Activated CD4-positive, alpha-beta T cell treated with anti-CD3 and anti-CD28 coated beads for 36 hours (primary cell): ENCODE measurements at places on chromosomes 3 and 15.

GRCh38 chr3:128879991-128880390 is 571 bp downstream of the ACAD9 start:
- peak; percentile 14 for DNase-seq

DNA sequence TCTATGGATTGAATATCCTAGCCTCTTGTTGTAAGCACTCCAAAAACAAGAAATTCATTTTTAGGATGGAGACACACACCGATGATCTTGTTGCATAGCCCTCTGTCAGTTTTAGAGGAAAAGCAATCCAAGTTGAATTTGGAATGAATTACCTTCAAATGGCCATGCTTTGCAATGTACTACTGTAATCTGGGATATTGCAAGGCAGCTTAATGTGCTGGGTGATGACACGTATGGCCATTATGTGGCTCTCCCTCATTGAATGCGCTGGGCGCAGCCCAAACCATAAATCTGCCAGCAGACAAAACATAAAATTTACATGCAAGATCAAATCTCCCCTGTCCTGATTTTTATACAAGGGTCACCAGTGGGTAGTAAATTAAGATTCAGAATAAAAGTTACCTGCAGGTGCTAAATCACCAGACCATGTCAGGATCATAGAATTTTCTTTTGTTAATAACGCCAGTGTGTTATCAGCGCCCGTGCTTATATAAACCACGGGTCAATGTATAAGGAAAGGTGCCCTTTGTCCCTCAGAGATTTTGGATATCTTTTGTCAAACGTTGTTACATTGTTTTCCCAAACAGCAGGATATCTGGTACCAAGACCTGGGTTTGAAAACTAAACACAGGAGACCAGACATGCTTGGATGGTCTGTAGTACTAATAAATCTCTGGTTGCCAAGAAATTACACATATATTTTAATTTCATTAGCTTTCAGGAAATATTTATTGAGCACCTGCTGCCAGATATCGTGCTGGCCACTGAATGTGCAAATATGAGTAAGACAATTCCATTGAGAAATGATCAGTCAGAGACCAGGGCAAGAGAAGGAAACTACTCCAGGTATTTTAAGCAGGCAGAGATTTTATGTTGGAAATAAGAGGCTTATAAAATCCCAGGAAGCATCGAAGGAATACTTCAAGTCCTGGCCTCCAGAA is 237.1 kb downstream of the EBLN2 start:
- no peak for DNase-seq

- peak; percentile 47 for DNase-seq
These were observed 678 bp downstream of the SEMA7A start for GRCh38 chr15:74432968-74433591.

- DNase-seq = no peak
These were observed 59.1 kb upstream of the RASGRP1 start for GRCh38 chr15:38623744-38624143.

- no peak for DNase-seq
These were observed 721.3 kb downstream of the GBE1 start for GRCh38 chr3:81040107-81040506.

DNA sequence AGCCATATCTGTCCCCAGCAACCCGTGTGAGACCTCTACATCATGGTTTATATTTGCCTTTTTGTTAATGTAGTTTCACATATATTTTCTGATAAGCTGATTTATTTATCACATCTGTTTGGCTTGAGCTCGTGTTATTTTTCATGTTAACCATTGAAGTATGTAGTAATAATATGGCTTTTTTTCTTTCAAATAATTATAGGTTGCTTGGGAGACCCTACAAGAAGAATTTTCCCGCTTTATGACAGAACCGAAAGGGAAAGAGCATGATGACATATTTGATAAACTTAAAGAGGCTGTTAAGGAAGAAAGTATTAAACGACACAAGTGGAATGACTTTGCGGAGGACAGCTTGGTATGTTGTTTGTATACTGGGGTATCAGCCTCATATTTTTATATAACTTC is 63.9 kb downstream of the OPA1 start:
- no peak for DNase-seq

- no peak for DNase-seq
These were observed 142.3 kb upstream of the MEF2A start for GRCh38 chr15:99423186-99424130.
